ENCODE measurements at places on chromosomes 13 and 19. TPM values are rescaled to one million over a fixed set of nuclear protein-coding genes. Genes with fewer than 3 reads are reported as not detected.

LILRB5 gene
- total RNA-seq, result not detected

BIVM gene
- total RNA-seq, result 22.1 TPM

SHANK1 gene
- total RNA-seq, result 1.1 TPM

DNA sequence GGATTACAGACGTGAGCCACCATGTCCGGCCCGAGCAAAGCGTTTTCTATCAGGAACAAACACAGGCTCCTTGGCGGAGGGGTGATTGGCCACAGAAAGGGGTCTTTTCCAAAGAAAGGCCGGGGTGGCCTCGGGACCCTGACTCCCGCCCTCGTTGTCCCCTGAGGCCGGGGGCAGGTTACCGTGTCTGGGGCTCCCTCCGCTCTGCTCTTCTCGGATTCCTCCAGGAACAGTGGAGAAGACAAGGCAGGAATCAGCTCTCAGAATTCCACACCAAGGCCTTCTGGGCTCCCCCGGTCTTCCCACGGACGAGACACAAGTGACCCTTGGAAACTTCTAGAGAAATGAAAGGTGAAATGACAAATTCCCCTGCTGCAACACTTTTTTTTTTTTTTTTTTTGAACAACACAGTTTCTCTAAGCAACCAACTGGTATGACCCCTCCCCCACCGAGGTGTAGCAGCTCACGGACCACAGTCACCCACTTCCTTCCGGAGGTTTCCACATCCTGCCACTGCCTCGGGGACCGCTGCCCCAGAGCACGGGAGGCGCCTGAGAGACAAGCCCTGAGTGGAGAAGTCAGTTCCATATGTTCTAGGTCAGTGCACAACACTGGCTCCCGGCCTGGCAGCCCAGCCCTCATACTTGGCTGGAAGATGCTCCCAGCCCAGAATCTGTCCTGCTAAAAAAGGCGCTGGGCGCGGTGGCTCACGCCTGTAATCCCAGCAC lies 11.0 kb downstream of the MOB3A start:
- no peak overlapping the region for H3K27ac ChIP-seq
- H3K27me3 ChIP-seq, result no peaks in the 10 kb centered on the region
- peak; percentile 91 for DNase-seq
- peaks cover 19% of the 10 kb centered on the region for H3K4me1 ChIP-seq

Data from osteoblast (primary cell).